ENCODE measurements at places on chromosomes 16 and 17.

GRCh38 chr17:31249835-31250141 is 47.3 kb downstream of the OMG start:
- DNase-seq = no peak

GRCh38 chr17:39812466-39812865 is 51.6 kb downstream of the IKZF3 start:
- DNase-seq = peak; percentile 43

DNA sequence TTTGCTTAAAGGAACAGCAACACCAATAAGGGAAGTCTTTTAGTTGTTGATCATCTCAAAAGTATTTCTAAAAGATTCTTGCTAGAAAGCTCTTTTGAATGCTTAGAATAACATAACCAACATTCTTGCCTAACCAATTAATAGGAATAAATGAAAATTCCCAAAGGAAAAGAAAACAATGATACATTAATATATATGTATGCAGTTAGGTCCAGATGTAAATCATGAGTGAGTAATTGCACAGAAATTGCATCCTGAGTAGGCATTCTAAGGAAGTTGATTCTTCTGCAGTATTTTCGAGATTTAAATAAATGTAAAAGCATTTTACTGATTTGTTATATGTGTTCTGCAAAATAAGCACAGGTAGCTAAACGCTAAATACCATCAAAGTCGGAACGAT is 22.1 kb downstream of the COX10 start:
- no peak for DNase-seq

DNA sequence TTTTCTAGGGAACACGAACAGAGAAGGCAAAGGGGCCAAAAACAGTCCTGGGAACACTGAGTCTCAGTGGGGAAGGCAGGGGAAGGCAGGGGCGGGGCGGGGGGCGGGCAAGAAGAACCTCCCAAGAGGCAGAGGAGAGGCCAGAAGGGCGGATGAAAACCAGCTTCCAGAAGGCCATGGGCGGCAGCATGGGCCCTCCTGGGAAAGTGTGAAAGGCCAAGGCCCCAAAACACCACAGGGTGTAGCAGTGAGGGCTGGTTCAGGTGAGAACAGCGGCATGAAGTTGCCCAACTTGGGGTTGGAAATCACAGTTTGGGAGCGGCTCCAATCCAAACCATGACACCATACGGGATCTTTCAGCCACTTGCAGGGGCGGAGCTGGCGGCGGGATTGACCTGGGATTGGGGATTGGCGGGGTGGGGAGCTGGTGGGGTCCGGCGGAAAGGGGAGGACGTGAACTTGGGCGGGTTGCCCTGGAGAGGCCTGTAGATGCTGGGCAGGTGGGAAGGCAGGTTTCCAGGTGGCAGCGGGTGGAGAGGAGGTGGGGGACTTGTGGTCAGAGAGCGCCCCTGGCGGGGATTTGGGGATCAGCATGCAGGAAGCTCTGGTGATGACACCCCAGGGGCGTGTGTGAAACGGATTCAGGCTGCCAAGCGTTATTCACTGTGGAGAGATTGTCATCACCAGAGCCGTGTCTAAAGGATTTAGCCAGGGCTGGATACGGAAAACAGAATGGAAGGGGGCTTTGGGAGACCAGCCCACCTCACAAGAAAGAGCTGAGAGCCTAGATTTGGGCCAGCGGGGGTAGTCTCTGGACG is 80.9 kb downstream of the ARHGAP23 start:
- DNase-seq = no peak

All from NCI-H1092 (cell line).